Head of caudate nucleus (tissue), 42 donors: ENCODE measurements at places on chromosomes 7 and 10.
A peak's percentile ranks its signal among the peaks of the same experiment; 100 is the strongest.

DNA sequence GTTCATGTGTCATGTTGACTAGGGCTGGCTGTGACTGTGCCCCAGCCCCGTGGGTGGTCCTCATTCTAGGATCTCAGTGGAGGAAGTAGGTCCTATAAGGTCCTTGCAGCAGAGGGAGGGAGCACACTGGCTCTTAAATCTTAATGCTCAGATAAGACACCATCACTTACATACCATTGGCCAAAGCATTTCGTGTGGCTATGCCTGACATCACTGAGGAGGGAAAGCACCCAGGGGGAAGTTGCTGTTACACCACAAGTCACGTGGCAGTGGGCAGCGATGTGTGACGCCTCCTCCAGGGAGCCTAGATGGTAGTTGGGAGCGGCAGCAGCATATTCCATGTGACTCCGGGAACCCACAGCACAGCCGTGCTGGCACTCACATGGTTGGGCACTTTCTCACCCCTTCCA, 224.7 kb upstream of the SH2B2 start:
- DNase-seq = no peak

- no peak for DNase-seq
These were observed 84.0 kb upstream of the KLF6 start for GRCh38 chr10:3869036-3869435.

DNA sequence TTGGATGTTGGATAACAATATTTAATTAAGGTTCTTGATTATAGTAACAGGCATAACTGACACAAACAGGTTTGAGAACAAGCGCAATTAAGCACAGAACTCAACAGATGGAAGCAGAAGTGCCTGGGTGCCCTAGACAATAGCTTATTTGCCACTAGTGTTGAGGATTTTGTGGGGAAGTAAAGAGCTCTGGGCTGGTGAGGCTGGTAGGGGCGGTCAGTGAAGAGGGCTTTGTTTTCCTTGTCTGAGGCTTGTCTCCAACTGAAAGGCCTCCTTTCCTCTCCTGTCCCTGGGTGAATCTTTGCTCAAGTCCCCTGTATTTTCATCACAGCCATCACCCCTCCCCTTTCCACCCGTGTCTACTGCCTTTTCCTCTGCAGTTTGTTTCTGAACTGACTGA, 104.6 kb downstream of the KAT6B start:
- DNase-seq = no peak

- DNase-seq = no peak
These were observed 852 bp downstream of the FOXI2 start for GRCh38 chr10:127737563-127738511.

GRCh38 chr7:1160670-1161021, 650 bp upstream of the ZFAND2A start:
- no peak for DNase-seq

GRCh38 chr10:6045314-6045848, 16.8 kb downstream of the IL2RA start:
- DNase-seq = peak; percentile 49

- DNase-seq = peak; percentile 19
These were observed 171.3 kb downstream of the MAGI2 start for GRCh38 chr7:79282070-79282694.

GRCh38 chr7:83643739-83644138, 5.2 kb downstream of the SEMA3E start:
- DNase-seq = no peak

GRCh38 chr7:55174456-55174855, 155.6 kb downstream of the EGFR start:
- no peak for DNase-seq

DNA sequence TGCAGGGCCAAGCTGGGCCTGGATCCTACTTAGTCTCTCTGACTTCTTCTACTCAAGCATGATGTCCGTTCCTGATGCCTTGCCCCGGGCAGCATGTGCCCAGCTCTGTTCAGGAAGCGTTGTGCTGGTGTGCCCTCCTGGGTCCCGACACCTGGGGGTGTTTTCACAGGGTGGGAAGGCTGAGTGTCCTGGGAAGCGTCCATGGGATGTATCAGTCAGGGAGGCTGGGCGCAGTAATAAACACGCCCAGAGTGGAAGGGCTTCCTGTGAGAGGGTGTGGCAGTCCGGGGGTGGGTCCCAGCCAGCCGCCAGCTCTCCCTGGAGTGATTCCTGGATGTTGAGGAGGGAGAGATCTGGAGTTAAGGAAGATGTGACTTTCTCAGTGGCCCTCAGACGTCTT, 29.0 kb downstream of the FOXK1 start:
- no peak for DNase-seq

DNA sequence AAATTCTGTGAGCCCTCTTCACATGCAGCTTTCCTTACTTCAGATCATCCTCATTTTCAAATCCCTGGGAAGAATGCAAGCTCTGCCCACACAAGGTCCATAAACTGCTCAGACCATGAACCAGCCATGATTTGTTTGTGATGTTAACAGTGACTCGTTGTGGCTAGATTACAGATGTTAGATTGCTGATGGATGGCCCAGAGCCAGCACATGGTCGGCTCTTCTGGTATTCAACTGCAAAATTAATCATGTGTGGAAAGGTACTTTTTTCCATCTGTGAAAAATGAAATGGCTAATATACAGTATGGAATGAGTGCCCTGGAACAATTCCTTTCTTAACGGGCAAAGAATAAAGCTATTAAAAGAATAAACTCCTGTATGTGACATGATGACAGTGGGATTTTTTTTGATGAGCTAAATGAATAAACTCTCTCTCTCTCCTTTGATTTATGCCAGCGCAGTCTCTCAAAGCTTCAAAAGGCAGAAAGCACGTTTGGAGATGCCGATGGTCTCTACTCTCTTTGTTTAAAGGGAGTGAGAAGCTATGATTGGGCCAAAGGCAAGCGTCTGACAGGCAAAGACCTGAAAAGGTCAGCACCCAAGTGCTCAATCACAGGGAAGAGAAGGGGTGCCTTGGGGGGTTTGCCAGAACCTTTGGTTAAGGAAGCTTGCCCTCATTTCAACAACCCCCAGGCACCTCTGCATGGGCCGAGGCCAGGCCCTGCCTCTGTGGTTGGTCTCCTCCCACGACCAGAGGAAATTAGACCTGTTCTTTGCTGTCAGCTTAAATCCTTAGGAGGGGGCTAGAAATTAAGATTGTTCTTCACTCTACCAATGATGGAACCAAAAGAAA, 444.0 kb upstream of the NFE2L3 start:
- no peak for DNase-seq

- DNase-seq = no peak
These were observed 202.9 kb downstream of the ZNF248 start for GRCh38 chr10:37654466-37654865.

DNA sequence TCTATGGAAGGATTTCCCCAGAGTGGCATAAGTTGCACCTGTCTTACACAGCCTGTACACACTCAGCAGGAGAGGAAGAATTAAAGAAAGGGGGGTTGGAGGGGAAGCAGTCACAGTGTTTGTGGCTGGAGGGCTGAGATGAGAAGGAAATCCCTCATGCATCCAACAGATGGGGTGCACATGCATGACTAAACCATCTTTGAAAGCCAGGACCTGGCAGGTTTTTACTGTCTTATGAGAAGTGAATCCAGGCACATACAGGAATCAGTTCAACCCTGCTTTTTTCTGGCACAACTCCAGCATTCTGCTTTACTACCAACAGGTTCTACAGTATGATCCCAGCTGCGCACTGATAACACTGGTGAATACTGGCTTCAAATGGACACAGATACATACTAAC, 107.7 kb downstream of the CACNA2D1 start:
- no peak for DNase-seq

GRCh38 chr7:128948312-128948973, 10.7 kb downstream of the IRF5 start:
- no peak for DNase-seq

GRCh38 chr7:24866004-24866615, 108.8 kb upstream of the GSDME start:
- no peak for DNase-seq

GRCh38 chr7:2451171-2452073, 24.8 kb downstream of the GRIFIN start:
- peak; percentile 81 for DNase-seq

DNA sequence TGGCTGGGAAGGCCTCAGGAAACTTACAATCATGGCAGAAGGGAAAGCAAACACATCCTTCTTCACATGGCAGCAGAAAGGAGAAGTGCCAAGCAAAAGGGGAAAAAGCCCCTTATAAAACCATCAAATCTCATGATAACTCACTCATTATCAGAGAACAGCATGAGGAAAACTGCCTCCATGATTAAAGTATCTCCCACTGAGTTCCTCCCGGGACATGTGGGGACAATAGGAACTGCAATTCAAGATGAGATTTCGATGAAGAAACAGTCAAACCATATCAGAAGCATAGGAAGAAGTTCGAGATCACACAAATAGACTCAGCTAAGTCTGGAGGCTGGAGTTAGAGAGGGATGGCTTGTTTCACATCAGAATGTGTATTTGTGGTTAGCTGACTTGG, 869.4 kb upstream of the PHF14 start:
- no peak for DNase-seq

GRCh38 chr10:63627396-63627795, 106.2 kb downstream of the REEP3 start:
- no peak for DNase-seq

DNA sequence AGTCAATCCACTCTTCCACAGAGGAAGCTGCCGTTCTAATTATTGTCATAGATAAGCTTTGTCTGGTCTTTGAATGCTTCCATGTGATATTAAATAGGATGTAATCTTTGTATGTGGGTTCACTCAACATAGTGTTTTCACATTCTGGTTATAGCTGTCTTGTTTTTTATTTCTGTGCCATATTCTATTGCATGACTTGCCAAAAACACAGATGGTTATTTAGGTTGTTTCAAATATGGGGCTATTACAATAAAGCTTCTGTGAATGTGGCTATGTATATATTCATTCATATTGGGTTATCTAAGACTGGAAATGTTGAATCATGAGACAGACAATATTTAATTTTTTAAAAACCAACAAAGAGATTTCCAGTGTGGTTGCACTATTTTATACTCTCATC, 1109.3 kb upstream of the LRRTM3 start:
- DNase-seq = no peak

DNA sequence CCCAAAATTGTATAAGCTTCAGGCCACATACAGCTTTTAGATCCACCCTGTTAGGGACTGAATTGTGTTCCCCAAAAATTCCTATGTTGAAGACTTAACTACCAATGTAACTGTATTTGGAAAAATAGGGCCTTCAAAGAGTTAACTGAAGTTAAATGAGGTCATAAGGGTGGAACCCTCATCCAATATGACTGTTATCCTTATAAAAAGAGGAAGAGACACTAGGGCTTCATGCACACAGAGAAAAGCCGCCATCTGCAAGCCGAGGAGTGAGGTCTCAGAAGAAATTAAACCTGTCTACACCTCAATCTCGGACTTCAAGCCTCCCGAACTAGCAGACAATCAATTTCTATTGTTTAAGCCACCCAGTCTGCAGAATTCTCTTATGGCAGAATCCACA, 317.9 kb upstream of the NFE2L3 start:
- DNase-seq = no peak

DNA sequence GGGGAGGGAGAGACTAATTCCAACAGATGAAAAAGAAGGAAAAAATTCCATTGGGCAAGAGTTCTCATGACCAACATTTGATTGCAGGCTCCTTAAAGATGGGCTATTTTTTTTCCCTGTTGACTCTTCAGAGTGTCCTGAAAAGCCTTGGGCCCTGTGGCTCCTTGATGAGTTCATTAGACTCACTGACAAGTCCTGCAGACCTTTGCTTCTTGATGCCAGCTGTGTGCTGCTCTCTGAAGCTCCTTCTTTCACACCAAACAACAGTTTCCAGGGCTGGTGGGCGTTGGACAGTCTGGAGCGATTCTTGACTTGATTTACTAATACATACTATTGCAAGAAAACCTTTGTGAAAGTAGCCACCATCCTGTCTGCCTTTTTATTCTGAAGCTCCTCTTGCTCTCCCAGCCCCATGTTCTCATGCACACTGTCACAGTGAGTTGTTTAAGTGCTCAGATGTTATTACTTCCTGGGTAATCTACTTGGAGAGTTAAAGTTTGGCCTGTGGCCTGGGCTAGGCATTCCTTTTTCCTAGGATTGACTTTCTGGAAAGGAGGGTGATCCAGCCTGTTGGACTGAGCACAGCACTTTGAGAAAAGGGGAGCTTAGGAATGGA, 250.3 kb downstream of the PTEN start:
- DNase-seq = no peak

- DNase-seq = no peak
These were observed 80.3 kb upstream of the FAM171A1 start for GRCh38 chr10:15451137-15452094.

- DNase-seq = no peak
These were observed 51.2 kb downstream of the DPCD start for GRCh38 chr10:101639141-101639900.

GRCh38 chr7:17274551-17275245, 23.8 kb upstream of the AHR start:
- DNase-seq = no peak

DNA sequence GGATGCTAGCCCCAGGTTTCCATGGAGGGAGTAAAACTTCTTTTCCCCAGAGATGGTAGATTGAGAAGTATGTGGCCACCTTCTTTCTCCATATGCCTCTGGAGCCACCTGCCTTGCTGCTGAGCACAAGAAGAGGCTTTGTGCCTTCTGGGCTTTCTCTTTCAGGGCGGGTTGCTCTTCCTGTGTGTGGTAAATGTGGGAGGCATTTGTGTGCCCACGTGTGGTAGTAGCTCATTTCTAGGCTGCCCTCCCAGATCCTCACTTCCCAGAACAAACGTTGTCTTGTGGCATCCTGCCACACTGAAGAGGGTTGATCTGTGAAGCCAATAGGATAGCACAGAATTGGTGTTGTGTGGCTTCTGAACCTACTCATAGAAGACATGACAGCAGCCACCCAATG, 342.0 kb upstream of the PODXL start:
- DNase-seq = no peak

GRCh38 chr10:48478469-48478868, 126.4 kb downstream of the ARHGAP22 start:
- DNase-seq = no peak

GRCh38 chr10:12556039-12556438, 206.7 kb downstream of the CAMK1D start:
- no peak for DNase-seq

GRCh38 chr10:91632671-91633550, at the start of gene PPP1R3C:
Gene PPP1R3C, minus strand, starts transcription at chr10:91633071. Its CDS starts 102 bp downstream, at chr10:91632969.
- peak; percentile 93 for DNase-seq

GRCh38 chr10:71006506-71006905, 118.1 kb upstream of the PCBD1 start:
- DNase-seq = no peak

- peak; percentile 55 for DNase-seq
These were observed 22.8 kb downstream of the C10orf105 start for GRCh38 chr10:71696628-71697326.

- peak; percentile 57 for DNase-seq
These were observed 186.1 kb downstream of the BMPER start for GRCh38 chr7:34091321-34091917.

DNA sequence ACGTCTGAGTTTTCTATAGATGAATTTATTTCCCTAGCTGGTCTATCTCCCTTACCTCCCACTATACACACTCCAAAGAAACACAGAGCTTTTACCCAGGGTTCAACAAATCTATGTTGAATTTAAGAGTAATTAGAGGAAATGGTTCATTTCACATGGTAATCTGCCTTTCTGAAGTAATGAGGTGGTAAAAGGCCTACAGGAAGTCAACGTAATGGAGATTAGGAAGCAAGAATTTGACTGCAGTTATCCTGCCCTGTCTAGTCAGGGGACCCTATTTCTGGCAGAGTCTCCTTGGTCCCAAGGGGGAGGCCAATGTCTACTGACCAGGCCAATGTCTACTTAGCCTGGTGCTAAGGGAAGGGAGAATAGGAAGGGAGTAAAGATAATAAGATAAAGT, 21.4 kb upstream of the SIRT1 start:
- DNase-seq = no peak

- DNase-seq = no peak
These were observed 36.3 kb downstream of the POT1 start for GRCh38 chr7:124893140-124893827.
